ENCODE measurements at places on chromosomes 1 and 21. TPM values are rescaled to one million over a fixed set of nuclear protein-coding genes. Genes with fewer than 3 reads are reported as not detected.

Gene MMEL1
- 4.0 TPM for total RNA-seq

Gene PPFIA4
- total RNA-seq, result 74.7 TPM

- no peak for DNase-seq
- peaks cover 7% of the 10 kb centered on the region for H3K36me3 ChIP-seq
- H3K4me1 ChIP-seq, result peaks cover 39% of the 10 kb centered on the region
- no peak overlapping the region for H3K4me3 ChIP-seq
- peaks cover 7% of the 10 kb centered on the region for H3K27me3 ChIP-seq
- H3K27ac ChIP-seq, result peak overlapping the region; percentile 82
Observed at GRCh38 chr21:37769656-37770055, 146.6 kb downstream of the KCNJ6 start.

GRCh38 chr1:203287109-203287893, 18.0 kb upstream of the BTG2 start:
- peaks cover 75% of the 10 kb centered on the region for H3K4me1 ChIP-seq
- H3K27ac ChIP-seq, result peak overlapping the region; percentile 91
- peak overlapping the region; percentile 49 for H3K4me3 ChIP-seq

Gene TMEM200B
- 5.8 TPM for total RNA-seq

Gene TTC3
- 235 TPM for total RNA-seq

Gene CD164L2
- total RNA-seq, result not detected

- peaks cover 5% of the 10 kb centered on the region for H3K36me3 ChIP-seq
- no peak overlapping the region for H3K4me3 ChIP-seq
- H3K4me1 ChIP-seq, result no peaks in the 10 kb centered on the region
- no peaks in the 10 kb centered on the region for H3K27me3 ChIP-seq
Observed at GRCh38 chr1:4397196-4397595, 257.2 kb upstream of the AJAP1 start.

GRCh38 chr1:42146626-42147320, 6.4 kb upstream of the GUCA2B start:
- peaks cover 11% of the 10 kb centered on the region for H3K4me1 ChIP-seq
- H3K4me3 ChIP-seq, result no peak overlapping the region
- no peak overlapping the region for H3K27ac ChIP-seq
- peak; percentile 81 for DNase-seq

DNA sequence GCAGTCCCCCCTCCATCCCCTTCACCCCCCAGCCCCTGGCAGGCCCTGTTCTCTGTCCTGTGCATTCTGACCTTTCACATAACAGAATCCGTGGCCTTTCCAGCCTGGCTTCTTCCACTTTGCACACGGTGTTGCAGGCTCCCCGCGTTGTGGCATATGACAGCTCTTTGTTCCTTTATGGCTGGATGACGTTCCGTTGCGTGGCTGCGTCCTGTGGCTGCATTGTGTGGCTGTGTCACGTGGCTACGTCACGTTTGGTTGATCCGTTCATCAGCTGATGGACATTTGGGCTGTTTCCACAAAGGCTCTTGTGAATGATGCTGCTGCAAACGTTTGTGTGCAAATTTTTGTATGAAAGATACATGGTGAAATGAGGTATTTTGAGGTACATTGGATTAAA, 53.3 kb downstream of the PDE9A start:
- no peak for DNase-seq
- no peak overlapping the region for H3K4me3 ChIP-seq
- peaks cover 6% of the 10 kb centered on the region for H3K4me1 ChIP-seq
- peaks cover 6% of the 10 kb centered on the region for H3K27me3 ChIP-seq
- H3K36me3 ChIP-seq, result peaks cover 14% of the 10 kb centered on the region
- no peak overlapping the region for H3K27ac ChIP-seq

Gene PRKAA2
- 1.3 TPM for total RNA-seq

DNA sequence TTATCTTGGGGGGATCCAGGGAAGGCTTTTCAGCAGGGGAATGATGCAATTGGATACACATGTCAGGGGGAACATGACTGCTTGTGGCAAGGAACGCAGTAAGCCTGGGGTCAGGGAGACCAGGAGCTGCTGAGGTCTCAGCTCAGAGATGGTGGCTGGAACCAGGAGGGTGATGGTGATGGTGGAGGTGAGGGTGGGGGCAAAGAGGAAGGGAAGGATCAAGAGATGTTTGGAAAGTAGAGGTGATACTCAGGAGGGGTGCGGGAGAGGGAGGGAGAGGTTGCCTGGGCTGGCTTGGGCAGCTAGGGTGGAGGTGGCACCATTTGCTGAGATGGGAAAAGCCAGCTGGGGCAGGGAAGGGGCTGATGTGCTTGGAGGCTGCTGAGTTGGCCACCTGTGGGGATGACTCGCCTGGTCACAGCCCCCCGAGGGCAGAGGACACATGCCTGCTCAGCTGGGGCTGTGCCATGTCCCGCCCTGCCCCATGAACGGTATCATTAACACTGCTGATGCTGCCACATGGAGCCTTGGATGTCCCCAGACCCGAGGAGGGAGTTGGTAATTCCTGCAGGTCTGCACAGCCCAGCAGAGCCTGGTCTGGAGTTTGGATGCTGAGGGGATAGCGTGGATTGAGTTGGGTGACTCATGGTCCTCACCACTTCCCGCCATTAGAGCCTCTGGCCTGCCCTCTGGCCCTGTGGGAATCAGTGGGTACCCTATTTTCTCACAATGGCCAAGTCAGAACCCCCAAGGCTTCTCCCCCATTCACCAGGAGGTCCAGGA, 6.3 kb upstream of the PADI1 start:
- no peak for DNase-seq
- no peak overlapping the region for H3K4me3 ChIP-seq
- H3K27ac ChIP-seq, result no peak overlapping the region
- no peaks in the 10 kb centered on the region for H3K36me3 ChIP-seq
- peaks cover 4% of the 10 kb centered on the region for H3K27me3 ChIP-seq

Gene IL12RB2
- total RNA-seq, result not detected

DNA sequence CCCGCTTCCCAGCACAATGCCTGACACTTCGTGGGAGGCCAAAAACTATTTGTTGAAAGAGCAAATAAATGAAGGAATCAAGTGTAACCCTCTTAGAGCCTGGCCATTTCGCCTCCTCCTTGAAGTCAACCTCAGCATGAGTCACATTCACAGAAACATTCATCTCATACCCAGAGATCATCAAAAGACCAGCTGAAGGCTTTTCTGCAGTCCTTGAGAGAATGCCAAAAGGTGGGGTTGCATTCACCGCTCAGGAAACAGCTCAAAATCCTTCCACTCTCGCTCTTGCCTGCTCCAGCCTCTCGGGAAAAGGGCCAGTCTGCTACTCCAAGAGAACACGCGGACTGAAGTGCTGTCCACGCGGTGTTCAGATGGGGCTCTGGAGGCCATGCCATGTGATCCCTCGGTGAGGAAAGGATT, 90.0 kb downstream of the VWA5B1 start:
- H3K4me1 ChIP-seq, result peaks cover 22% of the 10 kb centered on the region
- H3K36me3 ChIP-seq, result no peaks in the 10 kb centered on the region
- no peak overlapping the region for H3K27ac ChIP-seq
- H3K27me3 ChIP-seq, result peaks cover 13% of the 10 kb centered on the region
- DNase-seq, result peak; percentile 47

Gene NMNAT2
- total RNA-seq, result 76.4 TPM

GRCh38 chr1:176885751-176886150, 278.8 kb downstream of the ASTN1 start:
- no peaks in the 10 kb centered on the region for H3K4me1 ChIP-seq
- no peak overlapping the region for H3K4me3 ChIP-seq
- H3K36me3 ChIP-seq, result no peaks in the 10 kb centered on the region
- H3K27ac ChIP-seq, result no peak overlapping the region
- no peak for DNase-seq

DNA sequence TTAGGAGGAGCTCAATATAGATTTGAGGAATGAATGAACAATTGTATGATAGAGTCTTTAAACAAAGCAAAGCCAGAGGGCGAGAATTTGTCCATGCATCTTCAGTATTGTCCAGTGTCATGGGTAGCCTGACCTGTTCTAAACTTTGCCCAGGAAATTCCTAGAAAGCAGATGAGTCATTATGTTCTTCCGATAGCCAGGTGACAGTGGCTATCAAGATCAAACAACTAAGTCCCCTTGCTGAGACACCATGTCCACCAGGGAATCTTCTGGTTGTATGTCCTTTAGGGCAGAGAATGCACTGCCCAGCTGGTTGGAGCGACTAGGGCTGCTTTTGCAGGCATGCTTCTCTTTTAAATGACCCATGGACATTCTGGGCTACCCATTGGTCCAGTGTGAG, 1.8 kb upstream of the SLC26A9 start:
- H3K4me1 ChIP-seq, result no peaks in the 10 kb centered on the region
- H3K36me3 ChIP-seq, result no peaks in the 10 kb centered on the region
- H3K27me3 ChIP-seq, result peaks cover 6% of the 10 kb centered on the region
- H3K4me3 ChIP-seq, result no peak overlapping the region
- no peak for DNase-seq
- H3K27ac ChIP-seq, result peak overlapping the region; percentile 55

- no peak for DNase-seq
- no peak overlapping the region for H3K4me3 ChIP-seq
- H3K4me1 ChIP-seq, result peaks cover 3% of the 10 kb centered on the region
- H3K36me3 ChIP-seq, result no peaks in the 10 kb centered on the region
Observed at GRCh38 chr1:231719485-231720183, 93.0 kb downstream of the DISC1 start.

- no peaks in the 10 kb centered on the region for H3K27me3 ChIP-seq
- H3K4me3 ChIP-seq, result no peak overlapping the region
- no peaks in the 10 kb centered on the region for H3K4me1 ChIP-seq
- DNase-seq, result no peak
Observed at GRCh38 chr1:207070811-207071210, 17.7 kb downstream of the PFKFB2 start.
